ENCODE measurements at places on chromosomes 6 and 20.

DNA sequence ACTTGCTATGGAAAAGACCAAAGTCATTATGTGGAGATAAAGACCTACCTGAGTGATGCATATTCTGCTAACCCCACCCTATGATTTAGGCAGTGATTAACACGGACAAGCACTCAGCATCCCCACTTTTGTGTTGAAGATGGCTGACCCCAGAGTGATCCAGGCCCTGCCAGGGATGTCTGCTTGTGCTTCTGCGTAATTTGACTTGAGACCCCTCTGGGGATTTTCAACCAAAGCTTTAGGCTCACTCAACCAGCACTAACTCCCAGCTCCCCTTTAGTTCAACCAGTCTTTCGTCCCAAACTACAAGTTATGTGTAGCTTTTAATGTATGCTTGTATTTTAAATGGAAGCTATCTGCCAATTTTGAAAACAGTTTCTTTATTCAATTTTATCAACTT, 538.0 kb upstream of the ID4 start:
- DNase-seq = no peak

GRCh38 chr6:35603326-35604202, 85.2 kb downstream of the FKBP5 start:
- DNase-seq = no peak

DNA sequence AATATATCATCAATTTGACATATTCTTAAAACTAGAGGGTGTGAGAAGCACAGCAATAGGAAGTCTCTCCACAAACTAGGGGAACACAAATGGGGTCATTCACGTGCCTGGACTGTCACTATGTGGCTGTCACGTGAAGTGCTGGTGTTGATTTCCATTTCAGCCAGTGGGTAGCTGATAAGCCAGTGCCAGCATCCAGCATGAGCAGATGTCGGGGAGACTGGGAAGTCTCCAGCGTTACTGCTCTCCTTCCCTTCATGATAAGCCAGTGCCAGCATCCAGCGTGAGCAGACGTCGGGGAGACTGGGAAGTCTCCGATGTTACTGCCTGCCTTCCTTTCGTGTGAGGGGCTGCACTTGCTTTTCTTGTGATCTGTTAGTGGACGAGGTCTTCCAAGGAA, 5.6 kb upstream of the SLC17A9 start:
- DNase-seq = no peak

- DNase-seq = no peak
Observed at GRCh38 chr6:105873211-105873704, 212.9 kb upstream of the PRDM1 start.

DNA sequence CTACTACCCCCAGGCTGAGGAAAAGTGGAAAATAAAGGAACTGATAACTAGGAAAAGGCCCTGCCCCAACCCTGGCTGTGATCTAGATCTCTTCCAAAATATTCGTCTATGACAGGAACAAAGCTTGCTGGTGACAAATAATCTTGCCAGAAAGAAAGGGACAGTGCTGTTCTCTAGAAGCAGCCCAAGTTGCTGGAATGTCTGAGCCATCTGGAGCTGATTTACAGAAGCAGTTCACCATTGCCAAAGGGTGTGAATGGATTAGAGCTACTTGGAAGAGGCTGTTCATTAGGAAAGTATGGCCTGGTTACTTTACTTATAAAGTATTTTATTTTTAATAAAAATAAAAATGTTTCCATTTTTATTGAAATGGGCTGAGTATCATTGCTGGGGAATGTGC, 146.3 kb downstream of the EPM2A start:
- no peak for DNase-seq

GRCh38 chr6:44269178-44269920, 901 bp upstream of the TMEM151B start:
- no peak for DNase-seq

- no peak for DNase-seq
Observed at GRCh38 chr6:169028343-169028742, 225.3 kb downstream of the THBS2 start.

GRCh38 chr6:3773678-3774298, 22.3 kb upstream of the PXDC1 start:
- no peak for DNase-seq

DNA sequence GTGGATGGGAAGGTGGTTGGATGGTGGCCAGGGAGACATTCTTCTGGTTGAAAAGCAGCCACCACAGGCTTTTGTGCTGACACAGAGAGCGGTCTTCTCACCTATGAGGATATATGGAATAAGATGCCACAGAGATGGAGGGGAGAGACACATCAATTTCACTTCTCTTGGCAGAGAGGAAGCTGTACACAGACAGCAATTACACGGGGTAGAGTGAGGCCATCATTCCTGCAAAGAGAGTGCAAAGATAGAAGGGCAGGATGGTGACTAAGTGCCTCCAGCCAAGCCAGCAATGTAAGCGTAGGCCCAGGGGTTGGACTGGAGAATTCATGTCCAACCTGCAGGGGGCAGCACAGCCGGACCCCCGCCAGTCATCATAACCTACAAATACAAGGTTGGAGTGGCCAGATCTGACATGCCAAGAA, 56.4 kb downstream of the NRN1 start:
- DNase-seq = no peak

Measured in central memory CD4-positive, alpha-beta T cell (primary cell).